Left renal pelvis (tissue), 4 donors: ENCODE measurements at places on chromosomes 7 and 10.

GRCh38 chr7:101780281-101780680 lies 37.1 kb upstream of the CUX1 start:
- no peak for DNase-seq

- DNase-seq = no peak
These were observed 175.3 kb downstream of the JAZF1 start for GRCh38 chr7:28005075-28005846.

- DNase-seq = no peak
These were observed 27.6 kb upstream of the NANOS1 start for GRCh38 chr10:119001717-119002500.

- no peak for DNase-seq
These were observed 73.0 kb upstream of the LRRTM3 start for GRCh38 chr10:66852811-66853210.

DNA sequence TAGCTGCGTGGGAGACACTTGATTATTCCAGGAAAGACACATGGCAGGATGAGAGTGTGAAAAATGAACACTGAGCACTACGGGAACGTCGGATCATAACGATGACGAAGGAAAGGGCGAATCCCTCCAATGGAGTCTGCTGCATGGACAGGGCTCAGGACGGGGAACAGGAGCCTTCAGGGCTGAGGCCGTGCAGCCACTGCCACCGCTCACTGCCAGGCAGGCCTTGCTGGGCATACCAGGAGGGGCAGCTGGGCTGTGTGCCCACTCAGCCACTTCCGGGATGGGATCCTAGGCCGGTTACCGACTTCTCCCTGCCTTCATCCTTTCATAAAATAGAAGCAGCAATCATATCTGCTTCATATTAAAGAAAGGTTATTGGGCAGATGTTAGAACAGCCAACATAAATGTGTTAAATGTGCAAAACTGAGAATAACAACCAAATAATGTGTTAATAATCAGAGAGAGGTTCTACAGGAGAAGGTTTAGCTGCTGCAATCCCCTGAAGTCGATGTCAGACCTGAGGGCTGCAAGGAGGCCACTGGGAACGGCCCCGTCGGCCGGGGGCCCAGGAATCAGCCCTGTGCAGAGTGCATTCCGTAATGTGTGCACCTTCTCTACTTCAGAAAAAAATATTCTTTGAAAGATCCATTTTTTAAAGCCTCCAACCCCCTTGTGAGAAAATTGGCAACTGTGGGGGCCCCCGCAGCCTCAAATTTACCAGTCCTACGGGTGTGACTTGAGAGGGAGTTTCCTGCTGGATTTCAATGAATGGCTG lies 63.6 kb downstream of the ADARB2 start:
- no peak for DNase-seq

- no peak for DNase-seq
These were observed 171.3 kb upstream of the ITGB1 start for GRCh38 chr10:33129141-33129995.

GRCh38 chr7:98163704-98164494 lies 47.3 kb upstream of the BHLHA15 start:
- no peak for DNase-seq

DNA sequence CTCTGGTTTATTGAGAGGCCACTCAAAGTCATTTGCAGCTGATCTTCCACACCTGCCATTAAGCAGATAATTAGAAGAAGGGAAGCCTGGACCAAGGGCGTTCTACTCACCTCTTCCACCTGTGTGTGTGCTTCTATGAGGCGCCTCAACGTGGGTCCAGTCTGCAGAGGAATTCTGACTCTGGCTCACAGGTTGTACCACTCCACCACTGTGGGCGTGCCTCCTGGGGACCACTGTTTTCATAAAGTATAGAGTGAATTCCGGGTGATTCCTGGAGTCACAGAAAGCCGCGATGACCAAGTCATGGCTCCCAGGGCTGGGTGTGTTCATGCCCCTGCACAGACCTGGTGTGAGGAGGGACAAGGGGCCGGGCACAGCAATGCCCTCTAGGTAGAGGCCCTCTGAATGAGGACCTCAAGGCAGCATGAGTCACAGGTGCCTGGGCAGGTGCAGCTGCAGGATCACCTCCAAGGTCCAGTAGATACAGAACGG lies 408.3 kb upstream of the MGMT start:
- DNase-seq = no peak

- no peak for DNase-seq
These were observed 587.9 kb upstream of the GALNT17 start for GRCh38 chr7:70544016-70544415.

- DNase-seq = no peak
These were observed 1008.5 kb downstream of the ANKRD7 start for GRCh38 chr7:119233015-119233414.

GRCh38 chr10:18260310-18260922 lies 120.2 kb downstream of the CACNB2 start:
- no peak for DNase-seq

GRCh38 chr10:62614389-62615157 lies 189.9 kb upstream of the ADO start:
- no peak for DNase-seq

GRCh38 chr10:1557081-1557480 lies 180.2 kb downstream of the ADARB2 start:
- no peak for DNase-seq

DNA sequence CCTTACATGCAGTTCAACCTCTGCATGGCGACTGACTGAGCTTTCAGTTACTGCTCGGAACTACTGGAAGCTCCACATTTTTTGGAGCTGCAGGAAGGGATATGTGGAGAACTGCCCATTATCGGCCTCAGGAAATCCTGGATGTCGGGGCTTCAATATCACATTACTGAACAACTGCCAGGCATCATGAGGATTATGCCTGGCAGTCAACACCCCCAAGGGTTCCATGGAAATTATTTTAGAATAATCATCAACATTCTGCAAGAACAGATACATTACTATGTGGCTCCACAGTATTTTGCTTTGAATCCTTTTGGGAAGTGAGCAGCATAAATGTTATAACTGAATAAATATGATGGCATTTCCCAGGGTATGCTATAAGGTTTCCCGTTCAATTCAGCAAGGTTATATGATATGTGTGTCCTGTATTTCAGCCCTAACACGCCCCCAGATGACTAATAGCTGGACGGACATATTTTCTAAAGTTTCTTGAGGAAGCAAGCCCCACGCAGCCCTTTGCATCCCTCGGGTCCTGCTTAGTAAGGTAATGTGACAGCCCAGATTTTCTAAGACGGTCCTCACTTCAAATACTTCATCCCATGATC lies 53.0 kb upstream of the OPALIN start:
- DNase-seq = no peak

DNA sequence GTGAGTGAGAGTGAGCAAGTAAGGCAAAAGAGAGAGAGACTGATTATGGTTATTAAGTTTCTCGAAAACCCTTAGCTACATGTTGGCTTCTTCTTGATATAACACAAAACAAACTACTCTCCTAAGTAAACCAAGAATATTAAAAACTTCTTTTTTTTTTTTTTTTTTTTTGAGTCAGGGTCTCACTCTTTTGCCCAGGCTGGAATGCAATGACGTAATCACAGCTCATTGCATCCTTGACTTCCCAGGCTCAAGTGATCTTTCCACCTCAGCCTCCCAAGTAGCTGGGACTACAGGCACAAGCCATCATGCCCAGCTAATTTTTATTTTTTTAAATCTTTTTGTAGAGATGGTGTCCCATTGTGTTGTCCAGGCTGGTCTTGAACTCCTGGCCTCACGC lies 102.2 kb upstream of the IL6 start:
- DNase-seq = no peak

GRCh38 chr7:65463184-65463583 lies 89.5 kb downstream of the ZNF92 start:
- DNase-seq = no peak

- DNase-seq = no peak
These were observed 161.2 kb downstream of the SVIL start for GRCh38 chr10:29473406-29474100.

- DNase-seq = no peak
These were observed 207.0 kb upstream of the PRKCQ start for GRCh38 chr10:6787091-6787490.

DNA sequence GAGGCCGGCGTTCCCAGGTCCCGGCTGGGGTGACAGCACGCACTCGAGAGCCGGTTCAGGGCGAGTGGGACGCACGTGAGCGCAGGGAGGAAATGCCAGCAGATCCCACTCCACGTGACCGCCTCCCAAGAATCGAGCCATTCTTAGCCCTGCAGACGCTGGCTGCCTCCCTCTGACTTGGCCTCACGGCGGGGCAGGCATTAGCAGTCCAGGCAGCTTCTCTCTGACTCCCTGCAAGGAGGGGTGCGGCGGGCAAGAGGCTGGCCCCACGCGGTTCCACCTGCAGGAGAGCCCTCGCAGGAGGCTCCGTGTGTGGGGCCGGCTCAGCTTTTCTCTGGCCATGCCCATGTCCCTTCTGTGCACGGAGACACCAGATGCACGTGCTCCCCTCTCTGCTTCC lies 10.1 kb downstream of the GPR146 start:
- no peak for DNase-seq

DNA sequence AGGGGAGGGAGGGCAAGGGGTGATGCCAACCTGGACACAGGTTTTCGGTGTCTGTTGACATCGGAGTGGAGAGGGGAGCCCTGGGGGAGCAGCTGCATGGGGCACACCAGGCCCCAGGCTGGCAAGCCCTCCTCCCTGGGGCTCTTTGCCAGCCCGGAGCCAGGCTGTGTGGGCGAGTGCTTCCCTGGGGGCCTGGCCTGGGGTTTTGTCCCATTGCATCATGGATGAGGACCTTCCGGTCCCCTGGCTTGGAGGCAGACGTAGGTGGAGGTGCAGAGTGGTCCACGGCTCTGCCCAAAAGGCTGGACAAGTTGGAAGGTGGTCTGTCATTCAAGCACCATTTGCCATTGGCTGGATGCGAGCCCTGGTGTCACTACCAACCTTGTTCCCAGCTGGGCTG lies 34.8 kb downstream of the ZMIZ1 start:
- no peak for DNase-seq

DNA sequence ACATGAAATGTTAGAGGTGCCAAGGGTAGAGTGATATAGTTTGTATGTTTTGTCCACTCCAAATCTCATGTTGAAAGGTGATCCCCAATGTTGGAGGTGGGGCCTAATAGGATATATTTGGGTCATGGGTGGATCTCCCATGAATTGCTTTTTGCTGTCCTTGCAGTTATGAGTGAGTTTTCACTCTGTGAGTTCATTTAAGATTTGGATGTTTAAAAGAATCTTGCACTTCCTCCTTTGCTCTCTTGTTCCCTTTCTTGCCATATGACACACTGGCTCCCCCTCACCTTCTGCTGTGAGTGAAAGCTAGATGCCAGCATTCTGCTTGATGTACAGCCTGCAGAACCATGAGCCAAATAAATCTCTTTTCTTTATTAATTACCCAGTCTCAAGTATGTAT lies 269.2 kb downstream of the ZWINT start:
- DNase-seq = no peak

DNA sequence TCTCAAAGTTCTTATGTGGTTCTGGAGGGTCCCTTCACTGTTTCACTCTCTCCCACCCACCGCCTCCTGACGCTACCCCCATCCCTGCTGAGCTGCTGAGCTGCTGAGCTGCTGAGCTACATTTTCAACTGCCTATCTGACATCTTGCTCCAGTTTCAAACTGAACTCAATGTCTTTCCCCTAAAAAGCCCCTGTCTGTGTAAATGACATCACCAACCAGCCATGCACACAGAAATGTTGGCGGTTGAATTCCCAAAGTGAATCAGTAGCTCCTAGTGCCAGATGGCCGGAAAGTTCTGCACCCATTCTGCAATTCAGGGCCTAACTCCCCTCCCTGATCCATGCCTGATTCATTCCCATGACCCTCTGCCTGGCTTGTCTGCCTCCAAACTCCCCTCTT lies 71.2 kb downstream of the WNT2 start:
- no peak for DNase-seq

DNA sequence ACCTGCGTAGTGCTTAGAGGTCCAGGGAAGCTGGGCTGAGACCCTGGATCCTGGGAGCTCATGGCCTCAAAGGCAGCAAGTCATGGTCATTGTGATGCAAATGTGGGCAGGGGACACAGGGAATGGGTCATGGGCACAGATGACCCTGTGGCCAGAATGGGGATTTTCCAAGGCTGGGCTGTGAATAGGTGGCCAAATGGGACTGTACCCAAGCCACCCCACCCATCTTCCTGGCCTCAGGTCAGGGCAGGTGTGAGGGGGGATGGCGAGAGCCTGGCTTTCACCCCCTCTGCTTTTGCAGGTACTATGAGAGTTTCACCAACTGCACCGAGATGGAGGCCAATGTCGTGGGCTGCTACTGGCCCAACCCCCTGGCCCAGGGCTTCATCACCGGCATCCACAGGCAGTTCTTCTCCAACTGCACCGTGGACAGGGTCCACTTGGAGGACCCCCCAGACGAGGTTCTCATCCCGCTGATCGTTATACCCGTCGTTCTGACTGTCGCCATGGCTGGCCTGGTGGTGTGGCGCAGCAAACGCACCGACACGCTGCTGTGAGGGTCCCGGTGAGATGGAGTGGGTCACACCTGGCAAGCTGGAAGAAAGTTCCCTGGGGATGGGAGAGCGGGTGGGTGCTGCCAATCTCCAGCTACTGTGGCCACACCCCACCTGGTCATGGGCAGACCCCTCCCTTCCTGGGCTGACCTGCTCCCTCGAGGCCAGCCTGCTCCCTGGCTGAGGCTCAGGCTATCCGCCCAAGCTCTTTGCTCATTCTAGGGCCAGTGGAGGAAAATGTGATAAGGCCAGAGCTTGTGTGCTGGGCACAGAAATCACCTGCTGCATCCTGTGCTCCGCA lies 25.5 kb downstream of the RAMP3 start:
- DNase-seq = no peak

- no peak for DNase-seq
These were observed 76.1 kb downstream of the LRRC4 start for GRCh38 chr7:127955051-127955531.

- no peak for DNase-seq
These were observed 97.5 kb downstream of the TCF7L2 start for GRCh38 chr10:113047605-113047962.

DNA sequence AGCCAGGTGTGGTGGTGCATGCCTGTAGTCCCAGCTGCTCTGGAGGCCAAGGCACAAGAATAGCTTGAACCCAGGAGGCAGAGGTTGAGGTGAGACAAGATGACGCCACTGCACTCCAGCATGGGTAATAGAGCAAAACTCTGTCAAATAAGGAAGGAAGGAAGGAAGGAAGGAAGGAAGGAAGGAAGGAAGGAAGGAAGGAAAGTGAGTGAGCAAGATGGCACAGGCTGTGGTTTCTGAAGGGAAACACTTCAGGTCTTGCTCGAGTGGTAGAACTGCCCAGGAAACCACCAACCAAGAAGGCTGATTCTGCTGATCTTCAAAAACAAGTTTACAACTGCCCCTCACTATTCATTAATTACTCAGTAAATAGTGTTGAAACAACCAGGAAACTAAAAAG lies 45.2 kb downstream of the EZH2 start:
- no peak for DNase-seq

DNA sequence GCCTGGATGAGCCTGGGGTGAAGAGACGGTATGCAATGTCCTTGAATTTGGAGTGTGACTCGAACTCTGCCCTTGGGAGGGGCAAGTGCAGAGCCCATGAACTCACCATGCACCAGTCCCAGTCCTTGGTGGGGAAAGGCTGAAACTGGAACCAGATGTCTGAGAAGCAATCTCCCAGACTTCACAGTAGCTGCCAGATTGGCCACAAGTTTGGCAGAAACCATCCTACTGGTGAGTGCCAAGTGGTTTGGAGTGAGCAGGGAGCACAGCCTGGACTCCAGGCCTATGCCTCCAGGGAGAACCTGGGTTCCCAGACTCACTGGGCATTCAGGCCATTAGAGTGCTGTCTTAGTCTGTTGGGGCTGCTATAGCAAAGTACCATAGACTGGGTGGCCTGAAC lies 99.6 kb upstream of the LYZL1 start:
- DNase-seq = no peak

GRCh38 chr10:42933448-42934340 lies 143.2 kb upstream of the RET start:
- peak; percentile 47 for DNase-seq

- no peak for DNase-seq
These were observed 318.7 kb upstream of the CHRM2 start for GRCh38 chr7:136549756-136550155.
